RCC 7860 (cell line): ENCODE measurements at places on chromosomes 7 and 10.

DNA sequence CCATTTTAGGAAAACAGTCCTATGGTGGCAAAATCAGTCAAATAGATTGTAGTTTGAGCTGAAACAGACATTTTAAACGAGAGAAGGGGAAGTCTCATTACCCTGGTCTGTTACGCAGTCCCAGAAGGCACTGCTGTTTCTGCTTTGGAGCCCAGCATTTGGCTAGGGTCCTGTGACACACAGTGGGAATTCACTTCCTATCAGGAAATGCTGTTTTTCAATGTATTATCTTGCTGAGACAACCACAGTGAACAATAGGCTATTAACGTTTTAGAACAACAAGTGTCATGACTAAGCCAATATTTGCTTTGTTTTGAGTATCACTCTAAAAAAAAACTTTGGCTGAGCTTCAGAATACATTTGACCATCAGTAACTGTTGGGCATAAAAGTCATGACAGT, 74.1 kb downstream of the ADD3 start:
- no peak for DNase-seq

- no peak for DNase-seq
Observed at GRCh38 chr10:122462533-122463465, 1.4 kb downstream of the HTRA1 start.

DNA sequence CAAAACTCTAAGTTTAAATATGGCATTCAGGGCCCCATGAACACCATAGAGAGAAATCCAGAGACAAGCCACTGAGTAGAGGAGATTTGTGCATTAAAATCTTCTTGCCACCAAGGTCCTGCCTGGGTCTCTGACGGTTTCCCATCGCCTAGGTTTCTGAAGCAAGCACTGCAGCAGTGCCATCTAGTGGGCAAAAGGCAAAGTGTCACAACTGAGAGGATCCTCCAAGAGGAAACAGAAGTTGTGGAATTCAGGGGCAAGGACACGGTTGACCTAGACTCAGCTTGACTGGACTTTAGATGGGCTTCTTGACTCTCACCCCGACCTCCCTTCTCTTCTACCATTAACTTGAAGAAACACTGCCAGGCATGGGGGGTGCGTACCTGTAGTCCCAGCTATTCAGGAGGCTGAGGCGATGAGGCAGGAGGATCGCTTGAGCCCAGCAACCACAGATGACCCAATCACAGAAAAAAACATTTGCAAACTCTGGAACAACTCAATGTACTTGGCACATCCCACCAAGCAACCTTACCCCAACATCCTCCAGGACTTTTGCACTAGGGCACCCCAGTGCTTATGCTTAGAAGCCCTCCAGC, 604.1 kb downstream of the GALNT17 start:
- peak; percentile 34 for DNase-seq

GRCh38 chr10:31584876-31585275, 265.9 kb downstream of the ZEB1 start:
- no peak for DNase-seq

- DNase-seq, result no peak
Observed at GRCh38 chr7:157516311-157516710, 179.5 kb downstream of the DNAJB6 start.

DNA sequence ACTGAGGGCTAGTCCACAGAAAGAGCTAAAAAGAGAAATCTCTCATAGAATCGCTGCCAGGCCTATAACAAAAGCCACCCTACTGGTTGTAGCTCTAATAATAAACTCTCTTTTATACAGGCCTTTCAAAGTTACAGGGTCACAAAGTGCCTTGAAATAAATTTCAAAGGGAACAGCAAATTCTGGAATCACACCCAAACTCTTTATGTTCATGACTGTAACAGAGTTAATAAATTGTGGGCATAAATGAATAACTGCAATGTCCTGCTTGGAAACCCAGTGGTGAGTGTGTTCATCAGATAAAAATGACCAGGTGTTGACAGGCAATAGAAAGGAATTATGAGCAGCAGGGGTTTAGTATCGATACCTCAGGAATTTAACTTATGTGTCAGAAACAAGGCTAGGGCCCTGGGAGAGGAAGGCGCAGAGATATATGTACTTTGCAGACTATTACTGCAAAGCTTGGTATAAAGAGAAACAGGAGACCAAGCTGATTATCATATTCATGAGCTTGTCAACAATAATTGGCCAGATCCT, 9.3 kb downstream of the CDC14C start:
- no peak for DNase-seq

- DNase-seq, result no peak
Observed at GRCh38 chr7:128120976-128121490, 89.8 kb upstream of the LRRC4 start.

DNA sequence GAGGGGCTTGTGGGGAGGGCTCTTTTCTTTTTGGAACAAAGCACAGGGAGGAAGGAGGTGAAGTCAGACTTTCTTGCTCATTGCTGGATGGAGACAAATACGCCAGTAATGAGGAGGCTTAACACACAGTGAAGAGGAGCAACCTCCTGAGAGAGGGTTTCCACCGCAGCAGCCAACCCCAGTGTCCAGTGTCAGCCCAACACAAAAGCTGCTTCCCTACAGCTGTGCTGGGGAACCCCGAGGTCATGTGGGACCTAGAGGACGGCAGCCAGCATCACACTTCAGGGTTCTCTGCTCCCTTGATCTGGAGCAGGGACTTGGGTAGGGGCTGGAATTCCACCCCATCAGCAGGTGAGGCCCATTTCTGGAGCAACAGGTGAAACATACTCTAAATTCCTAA, 7.7 kb downstream of the BLNK start:
- no peak for DNase-seq

DNA sequence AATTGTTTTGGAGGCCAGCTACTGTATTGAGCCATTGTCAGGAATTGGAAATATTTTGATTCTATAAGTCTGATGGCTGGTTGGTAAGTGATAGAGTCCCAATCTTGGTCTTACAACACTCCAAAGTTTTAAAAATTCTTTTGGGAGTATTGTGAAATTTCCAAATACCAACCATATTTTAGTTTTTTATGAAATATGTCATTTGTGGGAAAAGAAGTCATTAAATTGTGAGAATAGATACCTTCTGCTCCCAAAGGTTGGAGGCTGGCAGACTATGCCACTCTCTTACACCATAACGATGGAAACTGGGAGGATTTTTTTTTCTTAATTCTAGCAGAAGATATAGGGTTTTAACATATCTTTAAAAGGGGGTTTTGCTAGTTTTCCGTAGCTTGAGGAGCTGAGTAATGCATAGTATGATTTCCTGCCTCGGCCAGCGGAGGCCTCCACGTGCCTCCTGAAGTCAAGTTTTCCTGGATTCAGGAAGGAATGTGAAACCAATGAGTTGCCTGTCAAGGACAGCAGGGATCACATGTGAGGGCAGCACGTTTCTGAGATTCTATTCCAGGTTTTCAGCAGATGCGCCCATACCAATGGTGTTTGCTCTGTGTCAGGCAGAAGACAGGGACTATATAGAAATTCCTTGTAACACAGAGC, 92.2 kb upstream of the LAMB4 start:
- peak; percentile 11 for DNase-seq

DNA sequence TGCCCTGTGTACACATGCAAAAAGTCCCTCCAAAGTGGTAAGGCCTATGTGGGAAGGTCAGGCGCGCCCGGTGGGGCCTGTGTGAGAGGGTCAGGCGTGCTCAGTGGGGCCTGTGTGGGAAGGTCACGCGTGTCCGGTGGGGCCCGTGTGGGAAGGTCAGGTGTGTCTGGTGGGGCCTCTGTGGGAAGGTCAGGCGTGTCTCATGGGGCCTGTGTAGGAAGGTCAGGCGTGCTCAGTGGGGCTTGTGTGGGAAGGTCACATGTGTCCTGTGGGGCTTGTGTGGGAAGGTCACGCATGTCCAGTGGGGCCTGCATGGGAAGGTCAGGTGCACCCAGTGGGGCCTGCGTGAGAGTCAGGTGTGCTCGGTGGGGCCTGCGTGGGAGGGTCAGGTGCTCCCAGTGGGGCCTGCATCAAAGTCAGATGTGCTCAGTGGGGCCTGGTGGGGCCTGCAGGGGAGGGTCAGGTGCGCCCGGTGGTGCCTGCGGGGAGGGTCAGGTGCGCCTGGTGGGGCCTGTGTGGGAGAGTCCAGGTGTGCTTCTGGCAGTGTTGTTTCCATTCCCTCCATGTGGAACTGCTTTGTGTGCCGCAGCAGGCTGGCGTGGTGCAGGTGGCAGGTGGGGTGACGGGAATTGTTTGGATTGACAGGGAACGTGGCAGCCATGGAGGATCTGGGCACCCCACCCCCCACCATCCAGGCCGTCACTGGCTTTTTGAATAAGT, 15.4 kb downstream of the LRRC27 start:
- no peak for DNase-seq

DNA sequence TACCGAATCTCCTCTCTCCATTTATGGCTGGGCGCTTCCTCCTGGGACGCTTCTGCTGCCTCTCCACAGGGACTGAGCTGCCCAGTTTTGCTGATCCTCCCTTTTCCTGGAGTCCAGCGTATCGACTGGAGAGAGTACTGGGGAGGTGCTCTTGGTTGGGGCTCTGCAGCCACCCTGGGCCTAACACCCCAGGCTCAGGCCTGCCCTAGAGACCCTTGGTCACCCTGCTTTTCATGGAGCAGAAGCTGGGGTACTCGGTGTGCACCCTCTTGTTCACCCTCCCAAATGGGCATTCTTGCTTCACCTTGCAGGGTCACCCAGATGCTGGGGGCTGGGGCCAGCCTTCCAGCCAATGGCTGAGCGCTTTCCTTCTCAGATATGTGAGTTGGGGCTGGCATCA, 88.8 kb upstream of the RET start:
- DNase-seq, result no peak

DNA sequence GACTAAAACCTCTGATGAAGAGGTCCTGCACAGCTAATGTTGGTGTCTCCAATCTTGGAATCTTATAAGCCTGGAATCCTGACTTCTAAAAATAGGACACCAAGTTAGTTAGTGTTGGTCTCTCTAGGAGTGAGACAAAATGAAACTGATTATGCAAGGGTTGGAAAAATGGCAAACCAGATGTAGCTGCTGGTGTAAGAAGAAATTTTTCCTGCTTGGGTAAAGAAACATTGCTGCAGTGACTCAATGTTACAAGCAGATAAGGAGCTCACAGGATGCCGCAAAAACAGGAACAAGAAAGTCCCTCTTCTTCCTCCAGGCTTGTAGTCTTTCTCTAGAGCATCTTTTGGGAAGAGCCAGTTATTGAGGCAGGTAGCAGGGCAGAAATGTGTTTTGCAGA, 449.0 kb downstream of the ETV1 start:
- DNase-seq, result no peak

DNA sequence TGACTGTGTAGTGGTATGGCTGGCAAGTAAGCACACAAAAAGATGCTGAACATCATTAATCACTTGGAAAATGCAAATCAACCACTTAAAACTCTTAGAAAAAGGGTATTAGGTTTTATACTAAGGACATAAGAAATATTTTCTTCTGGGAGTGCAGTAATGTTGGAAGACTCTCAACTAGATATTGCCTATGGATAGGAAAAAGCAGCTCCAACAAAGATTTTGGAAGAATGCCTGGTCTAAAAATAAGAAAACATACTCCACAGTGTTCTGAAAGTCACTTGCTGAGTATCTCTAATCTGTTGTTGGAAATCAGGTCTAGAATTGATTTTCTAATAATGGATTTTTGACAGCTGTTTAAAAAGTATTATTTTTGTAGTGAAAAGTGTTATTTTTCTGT, 50.8 kb upstream of the PHYHIPL start:
- no peak for DNase-seq

- no peak for DNase-seq
Observed at GRCh38 chr7:3242398-3242972, 58.6 kb upstream of the SDK1 start.

- no peak for DNase-seq
Observed at GRCh38 chr10:61898435-61898778, 3.1 kb upstream of the ARID5B start.

DNA sequence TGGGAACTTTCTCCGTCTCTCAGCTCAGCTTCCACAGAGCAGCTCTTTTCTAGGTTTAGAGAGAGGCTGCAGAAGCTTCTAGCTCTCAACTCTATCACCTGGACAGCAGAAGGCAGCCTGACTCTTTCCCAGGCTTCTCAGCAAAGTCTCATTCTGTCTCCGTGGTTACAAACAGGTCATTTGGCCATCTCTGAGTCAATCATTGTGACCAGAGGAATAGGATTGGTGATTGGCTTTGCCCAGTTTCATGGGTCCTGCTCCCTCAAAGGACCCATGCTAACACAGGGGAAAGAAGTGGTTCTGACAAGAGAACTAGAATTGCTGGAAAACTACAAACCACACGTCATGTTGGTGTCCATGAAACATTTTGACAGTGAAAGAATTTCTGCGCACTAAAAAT, 43.6 kb downstream of the PRR15 start:
- DNase-seq, result no peak

DNA sequence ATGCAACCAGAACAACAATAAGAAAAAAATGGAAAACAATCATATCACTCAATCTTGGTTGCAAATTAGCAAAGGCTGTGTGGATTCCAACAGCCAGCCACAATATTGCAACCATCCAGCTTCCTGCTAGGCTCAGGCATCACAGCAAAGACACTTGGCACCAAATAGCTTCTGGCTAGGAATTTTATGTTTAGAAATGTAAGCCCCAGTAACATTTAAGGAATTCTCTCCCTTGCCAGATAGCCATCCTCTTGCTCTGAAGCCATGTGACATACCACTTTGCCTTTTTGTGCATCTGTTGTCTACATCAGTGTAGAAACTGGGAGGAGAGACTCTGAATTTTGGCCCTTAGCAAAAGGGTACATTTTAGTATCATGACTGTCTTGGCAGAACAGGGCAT, 22.2 kb downstream of the MKX start:
- DNase-seq, result no peak

DNA sequence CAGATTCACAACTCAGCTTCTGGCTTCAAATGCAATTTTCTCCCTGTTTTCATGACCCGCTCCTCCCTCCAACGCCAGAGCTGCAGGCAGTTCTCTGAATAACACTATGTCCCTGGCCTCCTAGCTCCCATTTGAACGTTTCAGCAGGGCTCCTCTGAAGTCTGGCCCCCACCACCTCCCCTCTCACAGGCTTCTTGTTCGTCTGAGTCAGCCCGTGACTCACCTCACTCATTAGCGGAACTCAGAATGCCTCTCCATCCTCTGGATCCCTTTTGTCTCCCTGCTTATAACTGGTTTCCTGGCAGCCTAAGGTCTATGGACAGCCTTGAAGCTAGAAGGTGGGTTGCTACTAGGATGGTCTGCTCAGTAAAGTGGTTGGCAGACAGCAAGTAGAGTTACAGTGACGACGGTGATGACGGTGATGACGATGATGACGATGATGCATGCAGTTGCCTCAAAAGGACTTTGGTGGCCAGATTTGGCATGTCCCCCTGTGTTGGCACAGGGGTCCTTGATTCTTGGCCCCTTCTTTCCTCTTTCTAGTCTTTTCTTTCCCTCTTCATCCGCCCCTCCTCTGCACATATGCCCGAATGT, 83.3 kb upstream of the MKLN1 start:
- DNase-seq, result peak; percentile 93

- DNase-seq, result no peak
Observed at GRCh38 chr10:16470747-16471146, 33.9 kb downstream of the PTER start.

GRCh38 chr7:111780527-111780926, 218.2 kb upstream of the IMMP2L start:
- no peak for DNase-seq

GRCh38 chr7:132655131-132655727, 79.0 kb upstream of the PLXNA4 start:
- DNase-seq, result no peak
